Motor neuron (in vitro differentiated cells): ENCODE measurements at places on chromosomes 1 and 21. TPM values are rescaled to one million over a fixed set of nuclear protein-coding genes. Genes with fewer than 3 reads are reported as not detected.

The TMPRSS3 gene
- 0.11 and 0.13 TPM in 2 replicates for total RNA-seq

The CLDN17 gene
- total RNA-seq: not detected in 2 replicates

The SHISAL2A gene
- total RNA-seq: 1.1 and 1.7 TPM in 2 replicates

The ZNF593OS gene
- total RNA-seq: 3.3 and 3.6 TPM in 2 replicates

The CRP gene
- total RNA-seq: 0.27 and 0.57 TPM in 2 replicates

The ABCA4 gene
- 8.0 and 10.1 TPM in 2 replicates for total RNA-seq

The LCE1D gene
- total RNA-seq: not detected in 2 replicates

The TMCO4 gene
- total RNA-seq: 0.22 and 0.38 TPM in 2 replicates

The RAB7B gene
- 0.18 and 0.78 TPM in 2 replicates for total RNA-seq

The PCSK9 gene
- total RNA-seq: 1.7 and 2.1 TPM in 2 replicates

The TPM3 gene
- 142 and 146 TPM in 2 replicates for total RNA-seq

The KCNJ15 gene
- 0.38 and 0.63 TPM in 2 replicates for total RNA-seq

The USH2A gene
- total RNA-seq: 0.49 and 0.63 TPM in 2 replicates

The SPRR5 gene
- not detected in 2 replicates for total RNA-seq

The CACHD1 gene
- total RNA-seq: 29.8 and 30.5 TPM in 2 replicates

The NHLH2 gene
- 0.30 and 0.43 TPM in 2 replicates for total RNA-seq

The S1PR1 gene
- 1.5 and 1.6 TPM in 2 replicates for total RNA-seq

The LCE2A gene
- not detected in 2 replicates for total RNA-seq

The OPRD1 gene
- 0.22 and 0.44 TPM in 2 replicates for total RNA-seq

The GOLT1A gene
- total RNA-seq: 1.7 TPM in 1 of 2 replicates, not detected in the other

The FAM163A gene
- total RNA-seq: 3.2 and 3.6 TPM in 2 replicates

The CLEC20A gene
- total RNA-seq: 0.63 and 0.86 TPM in 2 replicates

The KCNT2 gene
- total RNA-seq: 9.1 and 9.6 TPM in 2 replicates

The LORICRIN gene
- total RNA-seq: not detected in 2 replicates

The CNKSR1 gene
- 5.2 and 5.8 TPM in 2 replicates for total RNA-seq

The TTLL10 gene
- 0.36 TPM in 1 of 2 replicates, not detected in the other for total RNA-seq

The VASH2 gene
- total RNA-seq: 42.9 and 44.7 TPM in 2 replicates

The GJB5 gene
- 1.0 TPM in 1 of 2 replicates, not detected in the other for total RNA-seq

The TARDBP gene
- total RNA-seq: 74.9 and 84.0 TPM in 2 replicates

The CDK18 gene
- total RNA-seq: 2.8 and 4.8 TPM in 2 replicates

The MAST2 gene
- 44.2 and 50.0 TPM in 2 replicates for total RNA-seq

The HENMT1 gene
- total RNA-seq: 2.8 and 3.1 TPM in 2 replicates

The MFAP2 gene
- total RNA-seq: 36.4 and 49.7 TPM in 2 replicates

The GJC2 gene
- 0.52 and 0.78 TPM in 2 replicates for total RNA-seq

The EPS15 gene
- 30.2 and 35.2 TPM in 2 replicates for total RNA-seq

The TMPRSS15 gene
- 210 and 220 TPM in 2 replicates for total RNA-seq

The TMOD4 gene
- 2.0 and 2.6 TPM in 2 replicates for total RNA-seq

The SELL gene
- 0.09 TPM in 1 of 2 replicates, not detected in the other for total RNA-seq

The LRRC39 gene
- 0.81 and 1.0 TPM in 2 replicates for total RNA-seq
